Activated CD8-positive, alpha-beta memory T cell treated with anti-CD3 and anti-CD28 coated beads for 24 hours (primary cell): ENCODE measurements at places on chromosomes 12 and 14.

DNA sequence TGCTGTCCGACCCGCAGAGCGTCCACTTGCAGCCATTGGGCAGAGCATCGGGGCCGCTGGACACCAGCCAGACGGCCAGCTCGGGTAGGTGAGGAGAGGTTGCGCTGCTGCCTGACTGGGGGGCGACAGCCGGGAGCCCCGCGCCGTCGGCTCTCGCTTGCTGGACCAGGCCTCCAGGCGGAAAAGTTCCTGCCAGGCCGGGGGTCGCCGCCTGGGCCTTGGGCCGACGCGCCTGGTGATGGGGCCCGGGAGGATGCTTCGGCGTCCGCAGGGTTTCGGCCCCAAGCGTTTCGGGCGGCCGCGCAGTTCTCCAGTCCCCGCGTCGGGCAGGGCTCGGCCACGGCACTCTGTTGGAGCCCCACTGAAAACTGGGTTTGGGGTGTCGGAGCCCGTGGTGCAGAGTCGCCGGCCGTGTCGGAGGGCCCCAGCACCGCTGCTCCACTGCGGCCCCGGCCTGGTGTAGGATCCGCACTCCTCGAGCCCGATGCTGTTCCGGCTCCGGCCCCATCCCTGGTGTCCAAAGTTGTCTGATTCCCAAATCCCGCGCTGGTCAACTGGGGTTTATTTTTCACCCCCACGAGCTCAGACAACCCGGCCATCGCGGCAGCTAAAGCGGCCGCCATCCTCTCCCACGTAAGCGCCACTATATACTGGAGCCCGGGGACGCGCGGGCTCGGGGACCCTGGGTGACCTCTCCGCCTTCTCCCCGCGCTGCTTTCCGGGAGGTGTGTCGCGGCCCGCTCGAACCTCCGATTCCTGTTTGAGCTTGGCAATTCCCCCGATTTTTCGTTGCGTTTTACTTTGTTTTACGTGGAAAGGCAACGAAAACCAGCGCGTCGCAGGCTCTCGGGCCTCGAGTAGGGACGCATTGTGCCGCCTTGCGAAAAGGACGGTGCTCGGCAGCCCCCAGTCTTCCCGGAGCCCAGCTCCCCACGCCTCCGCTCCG lies 872 bp downstream of the VSX2 start:
- no peak for DNase-seq

DNA sequence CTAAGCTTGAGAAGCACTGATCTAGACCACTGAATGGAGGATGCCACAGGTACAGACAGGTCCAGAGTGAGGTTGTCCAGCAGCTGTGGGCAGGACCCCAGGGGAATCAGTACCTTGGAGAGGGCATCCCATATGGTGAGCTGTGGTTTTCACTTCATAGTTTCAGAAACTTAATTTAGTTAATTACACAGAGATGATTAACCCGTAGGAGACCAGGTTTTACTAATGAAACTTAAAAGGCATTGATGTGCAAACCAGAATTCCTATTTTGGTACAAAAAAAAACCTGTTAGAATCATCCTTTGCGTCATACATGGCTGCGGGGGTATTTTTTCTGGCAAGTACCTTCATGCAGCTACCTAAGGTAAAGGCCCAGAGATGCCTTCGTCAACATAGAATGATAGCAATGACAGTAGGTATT lies 159.3 kb downstream of the DACT1 start:
- no peak for DNase-seq

DNA sequence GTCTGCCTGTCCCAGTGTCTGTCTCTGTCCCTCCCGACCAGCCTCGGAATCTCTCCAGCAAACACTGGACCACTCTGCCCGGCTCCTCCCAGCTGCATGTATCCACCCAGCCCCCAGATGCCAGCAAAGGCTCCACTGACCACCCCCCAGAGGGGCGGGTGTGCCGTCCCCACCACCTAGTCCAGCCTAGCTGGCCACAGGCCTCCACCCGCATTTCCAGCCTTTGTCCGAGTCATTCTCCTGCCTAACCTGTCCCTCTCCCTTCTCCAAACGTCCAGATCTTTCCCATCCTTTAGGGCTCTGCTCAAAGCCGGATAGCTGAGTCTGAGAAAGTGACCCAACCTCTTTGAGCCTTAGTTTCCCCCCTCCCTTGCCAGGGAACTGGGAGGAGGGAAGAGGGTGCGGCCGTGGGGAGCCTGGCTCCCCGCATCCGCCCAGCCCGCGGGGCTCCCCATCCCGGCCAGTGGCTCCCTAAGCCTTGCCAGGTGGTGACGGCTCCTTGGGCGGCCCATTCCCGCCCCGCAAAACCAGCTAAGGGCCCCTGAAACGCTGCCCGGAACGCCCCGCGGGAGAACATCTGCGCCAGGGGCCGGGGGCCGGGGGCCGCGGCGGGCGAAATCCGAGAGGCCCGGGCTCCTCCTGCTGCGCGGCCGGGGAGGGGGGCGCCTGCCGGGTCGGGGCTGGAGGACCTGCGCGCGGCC lies 34.6 kb upstream of the ANKRD9 start:
- no peak for DNase-seq

- peak; percentile 72 for DNase-seq
Observed at GRCh38 chr12:49296836-49297694, 2.1 kb downstream of the PRPH start.

DNA sequence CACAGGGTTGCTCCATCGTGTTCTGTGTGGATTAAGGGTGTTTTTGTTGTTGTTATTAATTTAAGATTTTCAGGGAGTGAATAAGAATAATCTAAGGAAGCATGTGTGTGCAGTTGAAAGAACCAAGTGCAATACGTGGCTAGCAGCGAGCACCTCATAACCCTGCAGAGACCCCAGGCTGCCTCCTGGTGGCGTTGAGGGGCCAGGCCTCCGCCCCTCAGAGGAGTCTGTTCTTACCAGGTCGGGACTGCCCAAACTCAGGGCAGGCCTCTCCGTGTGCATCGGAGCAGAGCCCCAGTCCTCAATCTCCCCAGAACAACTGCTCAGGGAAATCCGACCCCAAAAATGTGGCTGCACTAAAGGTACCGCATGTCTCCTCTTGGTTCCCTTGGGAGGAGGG lies 36.8 kb downstream of the IL31 start:
- DNase-seq, result no peak

GRCh38 chr12:72380441-72380840 lies 108.3 kb downstream of the TRHDE start:
- DNase-seq, result no peak

GRCh38 chr14:32986791-32987540 lies 48.3 kb downstream of the NPAS3 start:
- no peak for DNase-seq
